ENCODE measurements at places on chromosomes 3 and 15.

- no peak for DNase-seq
These were observed 72.0 kb upstream of the SAMMSON start for GRCh38 chr3:69927571-69927970.

GRCh38 chr3:139016430-139017048 lies 4.2 kb downstream of the PRR23B start:
- DNase-seq: no peak

GRCh38 chr3:58388550-58389091 lies 45.0 kb downstream of the PDHB start:
- peak; percentile 99 for DNase-seq

DNA sequence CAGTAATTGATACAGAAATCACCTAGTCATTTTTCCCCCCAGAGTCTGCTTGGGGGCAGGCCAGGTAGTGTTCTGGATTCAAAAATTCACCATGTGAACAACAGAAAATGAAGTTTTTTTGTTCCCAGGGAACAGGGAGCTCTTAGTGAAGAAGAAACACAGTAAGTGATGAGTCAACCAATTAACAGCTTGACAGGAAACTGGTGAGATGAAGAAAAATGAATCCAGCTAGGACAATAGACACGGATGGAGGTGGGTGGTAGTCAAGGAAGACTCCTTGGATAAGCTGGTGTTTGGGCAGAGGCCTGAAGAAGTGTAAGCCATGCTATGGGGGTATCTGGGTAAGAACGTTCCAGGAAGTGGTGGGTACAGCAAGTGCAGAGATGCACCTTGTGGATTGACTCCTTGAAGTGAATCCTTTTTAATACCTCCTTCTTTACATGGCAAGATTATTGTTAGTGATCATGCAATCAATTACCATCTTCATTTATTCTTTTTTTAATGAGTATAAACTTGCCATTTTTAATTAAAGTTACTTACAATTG lies 339.9 kb upstream of the RGMA start:
- no peak for DNase-seq

DNA sequence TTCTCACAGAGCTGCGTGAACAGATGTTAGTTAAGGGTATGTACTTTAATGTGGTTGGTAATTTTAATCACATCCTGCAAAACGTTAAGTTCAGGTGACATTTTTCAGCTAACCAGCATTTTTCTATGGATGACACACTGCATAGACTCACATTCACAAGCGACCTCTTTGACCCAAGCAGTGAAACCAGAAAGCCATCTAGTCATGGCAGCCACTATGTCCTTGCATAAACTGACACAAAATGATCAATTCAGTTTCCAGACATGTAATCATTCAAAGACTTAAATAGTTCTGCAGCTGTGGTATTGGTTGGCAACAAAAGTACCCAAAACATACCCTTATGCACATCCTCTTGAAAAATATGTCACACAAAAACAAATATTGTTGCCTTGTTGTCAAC lies 7.4 kb upstream of the CAPN7 start:
- no peak for DNase-seq

GRCh38 chr15:68515371-68516095 lies 63.3 kb upstream of the CORO2B start:
- no peak for DNase-seq

DNA sequence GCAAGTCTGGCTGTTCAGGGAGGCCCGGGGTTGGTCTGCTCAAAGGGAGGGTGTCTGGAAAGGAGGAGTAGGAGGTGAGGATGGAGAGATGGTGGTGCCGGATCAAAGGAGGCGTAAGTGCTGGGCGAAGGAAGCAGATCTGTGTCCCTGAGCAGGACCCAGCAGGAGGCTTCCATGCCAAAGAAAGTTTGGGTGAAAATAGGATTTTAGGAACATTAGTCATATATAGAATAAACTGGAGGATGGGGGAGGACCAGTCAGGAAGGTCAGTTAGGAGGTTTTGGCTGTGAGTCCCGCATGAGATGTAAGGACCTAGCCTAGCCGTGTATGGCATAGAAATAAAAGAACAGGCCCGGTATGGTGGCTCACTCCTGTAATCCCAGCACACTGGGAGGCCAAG lies 28.6 kb upstream of the VPS8 start:
- DNase-seq: no peak

- DNase-seq: no peak
These were observed 100.2 kb downstream of the RSRC1 start for GRCh38 chr3:158210067-158210466.

DNA sequence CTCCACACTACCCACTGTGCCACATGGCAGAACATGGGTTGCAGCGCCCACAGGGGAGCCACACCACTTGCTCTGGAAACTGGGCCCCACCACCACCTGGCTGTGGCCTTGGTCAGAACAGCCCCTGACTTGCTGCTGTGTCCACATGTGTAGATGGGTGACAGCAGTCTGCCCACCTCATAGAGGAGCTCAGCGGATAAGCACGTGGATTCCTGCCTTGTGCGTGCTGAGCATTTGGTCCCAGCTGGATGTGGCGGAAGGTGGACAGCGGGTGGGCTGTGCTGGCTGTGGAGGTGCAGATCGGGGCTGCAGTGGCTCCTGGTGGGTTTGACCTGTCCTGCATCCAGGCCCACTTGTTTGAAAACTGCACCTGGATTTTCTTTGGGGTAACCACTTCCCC lies 6.0 kb upstream of the PLXNA1 start:
- DNase-seq: no peak
